CD4-positive, alpha-beta T cell treated with Interleukin-4 for 1 hour (primary cell): ENCODE measurements at places on chromosomes 4 and X.

GRCh38 chr4:128916832-128917231 lies 107.3 kb downstream of the JADE1 start:
- DNase-seq = peak; percentile 33

- DNase-seq = no peak
Observed at GRCh38 chr4:151439320-151439719, 30.3 kb downstream of the FHIP1A start.

DNA sequence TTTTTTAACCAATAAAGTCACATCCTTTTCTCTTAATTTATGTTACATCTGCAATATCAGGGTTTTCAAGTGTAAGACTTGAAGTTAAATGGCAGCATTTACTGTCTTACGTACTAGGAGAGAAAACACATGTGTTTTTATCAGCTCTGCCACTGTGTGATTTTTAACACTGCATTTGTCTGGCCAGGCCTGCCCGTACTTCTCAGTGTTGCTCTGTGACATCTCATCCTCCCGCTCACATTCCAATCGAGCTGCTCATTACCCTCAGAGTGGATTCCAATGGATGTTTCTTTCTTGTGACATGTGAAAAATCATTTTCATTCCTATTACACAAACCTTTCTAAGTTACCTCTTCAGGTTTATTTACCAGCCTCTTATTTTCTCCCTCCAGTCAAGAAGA lies 420.3 kb downstream of the FAT4 start:
- no peak for DNase-seq

GRCh38 chr4:187396106-187396505 lies 599.5 kb upstream of the ZFP42 start:
- no peak for DNase-seq

DNA sequence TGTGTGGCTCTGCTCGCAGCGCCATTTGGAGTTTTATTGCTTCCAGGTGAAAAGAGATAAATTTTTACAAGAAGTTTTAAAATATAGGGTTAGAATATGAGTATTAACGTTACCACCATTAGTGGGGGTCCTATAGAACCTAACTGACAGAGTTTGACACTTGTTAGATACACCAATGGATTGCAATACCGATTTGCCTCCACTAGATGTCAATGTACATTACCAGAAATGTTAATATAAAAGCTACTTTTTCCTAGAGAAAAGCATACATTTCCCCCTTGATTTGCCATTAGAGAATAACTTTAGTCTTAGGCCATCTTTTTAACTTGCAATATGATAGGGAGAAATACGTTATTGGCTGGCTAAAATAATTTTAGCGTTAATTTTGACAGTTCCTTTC lies 108.4 kb downstream of the LINC00632 start:
- no peak for DNase-seq

GRCh38 chr4:152278505-152279233 lies 257.2 kb downstream of the FBXW7 start:
- no peak for DNase-seq

- no peak for DNase-seq
Observed at GRCh38 chr4:70739496-70740337, 18.0 kb downstream of the RUFY3 start.

- DNase-seq = no peak
Observed at GRCh38 chr4:39825741-39826231, 127.8 kb downstream of the UBE2K start.

DNA sequence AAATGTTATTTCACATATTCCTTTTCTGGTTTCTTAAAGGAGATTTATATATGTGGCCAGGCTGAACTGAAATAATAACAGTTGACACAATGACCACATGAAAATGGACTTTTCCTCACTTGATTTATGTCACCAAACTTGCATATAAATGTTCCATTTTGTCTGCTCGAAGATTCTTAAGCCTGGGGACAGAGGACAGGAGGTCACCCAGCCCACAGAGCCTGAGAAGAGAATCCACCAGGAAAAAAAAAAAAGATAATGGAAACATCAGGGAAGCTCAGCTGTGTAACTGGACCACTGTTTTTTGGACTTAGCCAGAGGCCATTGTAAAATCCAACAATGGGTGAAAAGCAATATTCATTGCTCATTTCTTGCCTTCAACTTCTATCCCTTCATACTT lies 359.0 kb upstream of the FGF16 start:
- DNase-seq = no peak

DNA sequence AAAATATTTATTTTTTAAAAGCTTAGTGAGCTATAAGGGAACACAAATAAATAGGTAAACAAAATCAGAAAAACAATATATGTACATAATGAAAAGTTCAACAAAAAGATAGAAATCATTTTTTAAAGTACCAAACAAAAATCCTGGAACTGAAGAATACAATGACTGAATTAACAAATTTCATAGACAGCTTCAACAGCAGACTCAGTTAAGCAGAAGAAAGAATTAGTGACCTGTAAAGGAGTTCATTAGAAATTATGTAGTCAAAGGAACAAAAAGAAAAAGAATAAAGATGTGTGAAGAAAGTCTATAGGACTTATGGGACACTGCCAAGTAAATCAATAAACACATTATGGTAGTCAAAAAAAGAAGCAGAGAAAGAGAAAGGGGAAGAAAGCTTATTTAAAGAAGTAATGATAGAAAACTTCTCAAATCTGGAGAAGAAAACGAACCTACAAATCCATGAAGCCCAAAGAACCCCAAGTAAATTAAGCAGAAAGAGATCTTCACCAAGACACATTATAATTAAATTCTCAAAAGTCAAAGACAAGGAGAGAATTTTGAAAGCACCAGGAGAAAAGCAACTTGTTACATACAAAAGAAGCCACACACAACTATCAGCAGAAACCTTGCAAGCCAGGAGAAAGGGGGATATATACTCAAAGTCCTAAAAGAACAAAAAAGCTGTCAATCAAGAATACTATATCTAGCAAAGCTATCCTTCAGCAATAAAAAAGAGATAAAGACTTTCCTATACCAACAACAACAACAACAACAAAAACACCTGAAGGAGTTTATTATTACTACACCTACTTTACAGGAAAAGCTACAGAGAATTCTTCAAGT lies 338.9 kb downstream of the PTTG2 start:
- DNase-seq = no peak

- DNase-seq = no peak
Observed at GRCh38 chr4:107452717-107453630, 267.1 kb downstream of the PAPSS1 start.
